ENCODE measurements at places on chromosomes 5 and 9.
A peak's percentile ranks its signal among the peaks of the same experiment; 100 is the strongest.

DNA sequence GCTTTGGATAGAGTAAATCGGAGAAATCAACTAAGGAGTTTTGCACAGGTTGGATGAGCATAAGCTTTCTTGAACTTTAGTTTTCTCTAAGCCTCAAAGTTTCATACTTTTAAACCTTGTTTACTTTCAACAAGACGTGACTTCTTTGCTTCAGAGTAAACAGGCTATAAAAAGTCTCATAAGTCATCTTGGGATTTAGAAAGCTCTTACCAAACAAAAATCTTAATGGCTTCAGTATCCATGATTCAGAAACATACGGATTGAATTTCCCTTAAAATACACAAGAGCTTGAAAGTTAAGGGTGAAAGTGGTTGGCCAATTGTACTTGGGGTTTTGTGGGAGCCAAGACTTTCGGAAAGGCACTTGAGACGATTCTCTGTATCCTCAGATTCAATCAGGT, 270.9 kb upstream of the ANKH start:
- DNase-seq: no peak

DNA sequence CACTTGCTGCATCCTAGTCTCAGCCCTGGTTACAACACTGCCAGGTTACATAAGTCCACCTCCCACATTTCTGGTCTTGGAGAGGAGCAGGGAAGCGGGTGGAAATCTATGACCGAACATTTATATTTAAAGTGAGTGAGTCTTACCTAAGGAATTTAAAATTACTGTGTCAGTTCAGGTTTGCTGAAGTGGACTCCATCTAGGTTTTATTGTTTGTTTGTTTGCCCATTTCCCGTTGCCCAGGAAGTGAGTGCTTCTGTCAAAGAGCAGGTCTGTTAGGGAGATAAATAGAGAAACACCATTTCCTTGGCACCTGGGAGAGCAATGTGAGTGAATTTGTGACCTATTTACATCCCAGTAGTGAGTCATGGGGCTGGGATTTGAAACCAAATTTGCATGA, 179.5 kb downstream of the KIF4B start:
- DNase-seq: no peak

- DNase-seq: peak; percentile 44
Measured at GRCh38 chr5:77230727-77231470, 20.4 kb downstream of the PDE8B start.

GRCh38 chr5:6347673-6348072, 30.7 kb downstream of the MED10 start:
- DNase-seq: no peak

- DNase-seq: no peak
Measured at GRCh38 chr5:160470437-160471361, 49.0 kb downstream of the PTTG1 start.

- DNase-seq: no peak
Measured at GRCh38 chr5:58925627-58926540, 343.0 kb downstream of the RAB3C start.

GRCh38 chr5:78215972-78216371, 78.5 kb downstream of the AP3B1 start:
- DNase-seq: no peak

- no peak for DNase-seq
Measured at GRCh38 chr5:2330325-2331130, 420.9 kb downstream of the IRX2 start.

DNA sequence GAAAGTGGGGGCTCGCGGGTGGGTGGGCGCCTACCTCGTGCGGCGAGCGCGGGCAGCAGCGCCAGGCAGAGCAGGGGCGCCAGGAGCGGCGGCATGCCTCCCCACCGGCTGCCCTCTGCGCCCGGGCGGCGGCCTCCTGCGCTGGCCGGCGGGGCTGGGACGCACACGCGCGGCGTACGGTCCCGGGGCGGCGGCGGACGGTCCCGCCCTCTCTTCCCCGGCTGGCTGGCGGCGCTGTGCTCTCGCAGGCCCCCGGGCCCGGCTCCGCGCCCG, 220 bp downstream of the NOTCH1 start:
- no peak for DNase-seq

DNA sequence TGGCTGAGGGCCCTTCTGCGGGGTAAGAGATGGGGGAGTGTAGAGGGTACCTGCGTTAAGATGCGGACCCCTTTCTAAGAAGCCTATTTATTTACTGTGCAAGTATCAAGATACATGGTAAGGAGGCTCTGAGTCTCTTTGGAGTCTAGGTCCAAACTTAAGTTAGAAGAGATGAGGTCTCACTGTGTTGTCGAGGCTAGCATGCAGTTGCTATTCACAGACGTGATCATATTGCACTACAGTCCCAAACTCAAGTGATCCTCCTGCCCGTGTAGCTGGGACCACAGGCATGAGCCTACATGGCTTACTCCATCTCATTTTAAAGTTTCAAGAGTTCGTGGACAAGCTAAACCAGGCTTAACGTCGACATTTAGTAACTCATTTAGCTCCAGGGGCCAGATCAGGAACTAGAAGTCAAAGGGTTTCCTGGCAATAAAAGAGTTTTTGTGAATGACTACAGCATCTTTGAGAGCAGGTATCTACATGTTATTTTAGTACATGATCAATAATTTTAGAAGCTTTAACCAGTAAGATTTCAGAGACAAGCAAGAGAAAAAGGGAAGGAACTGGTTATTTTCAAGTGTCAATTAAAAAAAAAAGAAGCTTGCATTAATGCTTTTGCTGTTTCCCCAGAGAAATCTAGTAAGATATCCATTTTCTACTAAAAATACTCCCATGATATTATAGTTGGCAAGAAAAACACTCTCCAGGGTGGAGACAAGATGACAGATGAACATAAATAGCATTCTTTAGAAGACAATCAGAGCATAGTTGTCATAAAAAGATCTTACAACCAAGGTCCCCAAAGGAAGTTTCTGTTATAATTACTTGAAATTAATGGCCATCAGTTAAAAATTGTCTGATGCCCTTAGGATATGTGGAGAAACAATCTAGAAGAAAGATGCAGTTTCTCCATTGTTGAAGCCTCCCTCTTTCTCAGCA, 141.3 kb downstream of the SCAMP1 start:
- no peak for DNase-seq

- no peak for DNase-seq
Measured at GRCh38 chr5:41650131-41650530, 139.7 kb upstream of the PLCXD3 start.

- DNase-seq: no peak
Measured at GRCh38 chr9:31136524-31136923, 1247.9 kb upstream of the ACO1 start.

DNA sequence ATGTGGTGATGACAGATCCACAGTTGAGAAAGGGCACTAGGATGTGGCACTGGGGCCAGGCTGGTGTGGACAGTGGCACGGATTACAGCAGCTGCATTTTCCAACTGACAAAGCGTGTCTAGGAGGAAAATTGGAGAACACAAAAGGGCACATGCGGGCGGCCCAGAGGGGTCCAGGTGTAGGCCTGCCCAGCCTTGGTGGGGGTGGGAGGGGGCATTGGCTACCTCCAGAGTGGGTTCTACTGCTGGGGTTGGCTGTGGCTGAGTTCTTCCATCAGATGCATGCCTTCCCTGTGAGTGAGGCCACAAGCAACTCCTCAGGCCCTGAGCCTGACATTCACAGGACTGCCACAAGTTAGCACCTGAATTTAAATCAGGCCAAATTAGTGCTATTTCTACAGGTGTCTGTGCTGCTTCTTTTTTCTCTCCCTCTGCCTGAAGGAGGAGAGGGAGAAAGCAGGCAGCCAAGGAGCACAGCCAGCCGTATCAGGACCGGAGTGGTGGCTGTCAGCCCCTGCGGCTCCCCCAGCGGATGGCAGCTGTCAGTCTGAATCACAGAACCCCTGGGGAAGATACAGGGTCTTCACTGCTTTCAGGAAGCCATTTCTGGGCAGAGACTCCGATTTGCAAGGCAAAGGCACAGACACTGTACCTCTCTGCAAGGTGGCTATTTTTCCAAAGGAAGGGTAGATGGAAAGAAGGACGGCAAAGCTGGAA, 464.2 kb downstream of the SPOCK1 start:
- no peak for DNase-seq

- peak; percentile 72 for DNase-seq
Measured at GRCh38 chr9:133991964-133992779, at the start of gene VAV2. Gene VAV2, minus strand, starts transcription at chr9:133992324. Its CDS starts 46 bp downstream, at chr9:133992278.

GRCh38 chr5:176610435-176610773, 448 bp upstream of the GPRIN1 start:
- no peak for DNase-seq

GRCh38 chr9:26502311-26502710, 390.3 kb downstream of the CAAP1 start:
- DNase-seq: no peak

- DNase-seq: no peak
Measured at GRCh38 chr5:66909364-66909763, 287.2 kb downstream of the CD180 start.

DNA sequence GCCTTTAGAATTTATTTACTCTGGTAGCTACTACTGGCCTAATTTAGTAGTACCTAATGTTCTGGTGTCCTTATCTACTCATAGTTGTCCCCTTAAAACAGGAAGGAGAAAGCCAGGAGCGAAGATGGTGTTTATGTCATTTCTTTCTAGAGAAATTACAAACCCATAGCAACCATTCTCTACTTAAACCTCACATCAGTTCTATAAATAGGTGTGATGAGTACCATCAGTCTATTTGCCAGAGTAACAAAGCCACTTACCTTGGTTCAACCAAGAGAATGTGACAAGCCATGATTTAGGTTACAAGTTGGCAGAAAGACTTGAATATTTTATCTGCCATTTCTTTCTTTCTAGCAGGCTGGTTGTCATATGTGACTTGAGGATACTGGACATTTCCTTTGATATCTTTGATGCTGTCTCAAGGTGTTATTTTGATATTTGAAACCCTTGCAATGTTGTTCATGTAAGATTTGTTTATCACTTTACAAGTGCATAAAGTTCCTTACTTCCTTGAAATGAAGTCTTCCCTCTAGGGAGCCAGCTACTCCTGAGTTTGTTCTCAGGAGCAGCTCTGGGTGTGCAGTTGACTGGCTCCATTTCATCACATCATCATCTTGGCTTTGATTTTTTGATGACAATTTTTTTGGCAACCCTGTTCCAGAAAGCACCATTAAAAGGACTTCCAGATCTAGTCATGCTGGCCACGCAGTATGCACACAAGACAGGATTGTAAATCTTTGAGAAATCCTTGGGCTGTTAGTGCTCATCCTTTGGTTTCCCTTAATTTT, 286.8 kb downstream of the ARHGAP26 start:
- DNase-seq: no peak

GRCh38 chr5:98911280-98912040, 17.3 kb downstream of the CHD1 start:
- peak; percentile 76 for DNase-seq

DNA sequence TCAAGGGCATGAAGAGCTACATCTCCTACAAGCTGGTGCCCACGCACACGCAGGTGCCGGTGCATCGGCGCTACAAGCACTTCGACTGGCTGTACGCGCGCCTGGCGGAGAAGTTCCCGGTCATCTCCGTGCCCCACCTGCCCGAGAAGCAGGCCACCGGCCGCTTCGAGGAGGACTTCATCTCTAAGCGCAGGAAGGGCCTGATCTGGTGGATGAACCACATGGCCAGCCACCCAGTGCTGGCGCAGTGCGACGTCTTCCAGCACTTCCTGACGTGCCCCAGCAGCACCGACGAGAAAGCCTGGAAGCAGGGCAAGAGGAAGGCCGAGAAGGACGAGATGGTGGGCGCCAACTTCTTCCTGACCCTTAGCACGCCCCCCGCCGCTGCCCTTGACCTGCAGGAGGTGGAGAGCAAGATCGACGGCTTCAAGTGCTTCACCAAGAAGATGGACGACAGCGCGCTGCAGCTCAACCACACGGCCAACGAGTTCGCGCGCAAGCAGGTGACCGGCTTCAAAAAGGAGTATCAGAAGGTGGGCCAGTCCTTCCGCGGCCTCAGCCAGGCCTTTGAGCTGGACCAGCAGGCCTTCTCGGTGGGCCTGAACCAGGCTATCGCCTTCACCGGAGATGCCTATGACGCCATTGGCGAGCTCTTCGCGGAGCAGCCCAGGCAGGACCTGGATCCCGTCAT, 1.4 kb downstream of the SNX18 start:
- DNase-seq: no peak

- DNase-seq: no peak
Measured at GRCh38 chr5:14357851-14358250, 214.7 kb downstream of the TRIO start.

DNA sequence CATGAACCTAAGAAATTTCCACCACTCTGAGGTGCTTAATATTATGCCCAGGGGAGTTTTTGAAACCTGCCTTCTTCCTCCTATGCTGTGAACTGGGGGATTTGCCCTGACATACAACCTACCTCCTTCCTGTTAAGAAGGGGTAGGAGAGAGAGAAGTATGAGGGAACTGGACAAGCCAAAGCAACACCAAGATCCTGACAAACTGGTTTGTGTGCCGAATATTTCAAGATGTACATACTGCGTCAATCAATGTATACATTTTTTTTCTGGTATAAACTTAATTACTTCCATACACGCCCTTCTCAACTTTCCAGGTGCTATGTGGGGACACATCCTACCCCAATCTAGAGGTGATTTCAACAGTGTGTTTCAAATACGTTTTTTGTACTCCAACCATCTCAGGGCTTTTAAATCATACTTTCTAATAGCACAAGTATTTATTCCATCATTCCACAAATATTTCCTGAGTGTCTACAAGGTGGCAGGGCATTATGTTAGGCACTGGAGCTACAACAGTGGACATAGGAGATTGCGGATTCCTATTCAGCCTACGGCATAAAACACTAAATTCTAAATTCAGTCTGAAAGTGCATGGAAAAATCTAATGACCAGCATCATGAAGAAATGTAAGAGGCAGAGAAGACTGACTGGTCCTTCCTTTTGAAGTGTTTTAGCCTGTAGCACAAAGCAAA, 70.1 kb upstream of the IFNK start:
- no peak for DNase-seq

DNA sequence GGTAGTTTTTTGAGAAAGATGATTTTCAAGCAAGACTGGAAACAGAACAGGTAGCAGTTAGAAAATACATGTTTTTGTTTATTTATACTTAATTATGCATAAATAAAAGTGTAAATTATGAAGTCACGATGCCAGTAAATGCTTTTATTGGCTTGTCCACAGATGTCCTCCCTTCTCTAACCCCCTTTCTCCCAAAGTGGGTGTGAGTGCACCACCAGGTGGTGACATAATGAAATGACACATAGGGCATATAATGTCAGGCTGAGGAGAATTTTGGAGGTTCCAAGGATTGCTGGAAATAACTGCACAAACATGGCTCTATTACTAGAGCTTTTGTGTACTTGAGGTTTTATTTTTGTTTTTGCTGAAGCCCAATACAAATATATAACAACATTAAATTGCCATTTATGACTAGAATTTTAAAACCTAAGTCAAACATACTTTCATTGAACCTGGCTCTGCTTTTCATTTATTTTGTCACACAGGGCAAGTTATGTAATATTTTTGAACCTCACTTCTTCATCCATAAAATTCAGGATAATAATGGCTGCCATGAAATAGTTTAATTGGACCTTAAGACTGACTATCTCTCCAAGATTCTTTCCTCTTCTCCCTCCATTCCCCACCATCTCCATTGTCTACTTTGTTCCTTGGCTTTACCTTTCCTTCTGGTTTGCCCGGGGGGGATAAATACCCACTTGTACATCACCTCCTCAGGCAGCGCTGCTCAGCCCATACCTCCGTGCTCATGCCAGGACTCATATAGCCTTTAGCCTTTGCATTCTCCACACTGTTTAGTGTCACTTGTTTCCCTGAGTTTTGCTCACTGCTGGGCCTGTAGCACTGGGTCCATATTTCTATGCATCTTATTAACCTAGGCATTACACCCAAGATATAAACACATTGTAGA, 168.8 kb downstream of the PDE4D start:
- peak; percentile 37 for DNase-seq

- no peak for DNase-seq
Measured at GRCh38 chr5:92687821-92688722, 892.9 kb downstream of the NR2F1-AS1 start.

GRCh38 chr5:56561-57290, 35.2 kb upstream of the PLEKHG4B start:
- DNase-seq: peak; percentile 11
